ENCODE measurements at places on chromosomes 2 and 18.
A peak's percentile ranks its signal among the peaks of the same experiment; 100 is the strongest.

- no peak for DNase-seq
These were observed 1.0 kb downstream of the SPP2 start for GRCh38 chr2:234051374-234052070.

DNA sequence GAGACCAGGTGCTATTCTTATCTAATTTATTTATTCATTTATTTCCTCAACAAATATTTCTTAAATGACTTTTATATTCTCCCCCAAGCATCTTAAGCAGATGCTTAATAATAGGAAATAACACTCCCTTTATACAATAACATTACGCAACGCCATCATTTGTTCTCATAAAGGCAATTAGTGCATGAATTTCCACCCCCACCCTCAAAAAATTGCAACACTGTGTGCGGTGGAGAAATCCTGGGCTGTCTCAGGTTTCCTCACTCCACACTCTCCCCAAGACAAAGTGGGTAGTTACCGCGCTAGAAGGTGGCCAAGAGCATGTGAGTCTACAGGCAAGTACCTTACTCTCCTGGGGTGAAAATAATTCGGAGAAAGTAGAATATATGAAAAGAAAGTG is 37.0 kb upstream of the CTDP1 start:
- DNase-seq, result no peak

DNA sequence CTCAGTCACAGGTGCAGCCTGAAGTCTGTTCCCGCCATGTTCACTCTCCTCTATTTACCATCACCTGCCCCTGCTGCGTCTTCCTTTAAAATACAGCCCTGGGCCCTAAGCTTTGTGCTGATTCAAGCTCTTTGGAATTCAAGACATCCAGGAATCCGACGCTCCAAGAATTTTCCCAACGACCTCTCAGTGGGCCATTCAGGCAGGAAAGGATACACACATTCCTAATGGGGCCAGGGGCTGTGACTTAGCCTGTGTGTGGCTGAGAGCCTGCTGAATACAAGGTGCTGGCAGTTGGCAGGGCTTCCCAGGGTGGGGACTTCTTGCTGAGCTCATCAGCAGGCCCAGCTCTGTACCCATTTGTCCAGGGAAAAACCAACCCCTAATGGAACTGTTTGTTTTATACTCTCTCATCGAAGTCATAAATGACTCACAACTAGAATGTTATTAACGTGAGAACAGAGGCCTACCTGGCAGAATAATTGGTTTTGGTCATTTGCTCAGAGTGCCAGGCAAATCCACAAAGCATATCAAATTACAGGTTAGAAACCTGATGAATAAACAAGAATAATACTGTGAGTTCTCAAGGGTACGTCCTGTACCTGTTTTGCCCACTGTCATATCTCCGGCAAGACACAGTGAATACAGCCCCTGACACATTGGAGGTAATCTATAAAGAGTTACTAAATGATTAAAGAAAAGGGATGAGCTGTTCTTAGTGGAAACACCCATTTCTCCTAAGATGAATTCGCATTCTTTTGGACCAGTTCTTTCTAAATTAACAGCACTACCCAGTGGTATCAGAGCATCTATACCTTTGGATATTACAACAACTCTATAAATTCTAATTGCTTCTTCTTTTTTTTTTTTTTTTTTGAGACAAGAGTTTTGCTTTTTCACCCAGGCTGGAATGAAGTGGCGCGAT is 12.6 kb upstream of the KCMF1 start:
- no peak for DNase-seq

DNA sequence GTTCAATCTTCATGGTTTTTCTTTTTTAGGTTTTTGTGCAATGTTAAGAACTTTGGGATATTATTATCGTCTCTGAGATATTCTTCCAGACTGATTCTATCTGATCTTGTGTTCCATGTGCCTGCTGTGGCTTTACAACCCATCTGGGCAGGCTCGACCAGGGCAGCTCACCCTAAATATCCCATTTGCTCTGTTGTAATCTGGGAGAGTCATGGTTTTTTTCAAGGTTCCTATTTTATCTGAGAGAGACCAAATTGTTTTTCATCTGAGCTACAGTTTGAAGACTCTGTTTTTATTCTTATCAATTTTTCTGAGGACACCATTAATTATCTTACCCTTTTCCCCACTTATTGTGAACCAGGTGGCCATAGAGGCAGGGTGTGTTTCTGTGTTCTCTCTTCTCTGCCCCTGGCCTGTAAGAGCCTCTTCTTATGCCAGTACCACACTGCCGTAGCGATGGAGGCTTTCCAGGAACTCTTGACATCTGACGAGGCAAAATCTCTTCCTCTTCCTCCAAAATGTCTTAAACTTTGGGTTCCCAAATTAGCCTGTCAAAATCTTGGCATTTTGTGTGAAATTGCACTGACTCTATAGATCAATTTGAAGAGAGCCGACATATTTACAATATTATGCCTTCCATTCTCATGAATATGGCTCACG is 3.1 kb downstream of the SP140L start:
- DNase-seq, result no peak

DNA sequence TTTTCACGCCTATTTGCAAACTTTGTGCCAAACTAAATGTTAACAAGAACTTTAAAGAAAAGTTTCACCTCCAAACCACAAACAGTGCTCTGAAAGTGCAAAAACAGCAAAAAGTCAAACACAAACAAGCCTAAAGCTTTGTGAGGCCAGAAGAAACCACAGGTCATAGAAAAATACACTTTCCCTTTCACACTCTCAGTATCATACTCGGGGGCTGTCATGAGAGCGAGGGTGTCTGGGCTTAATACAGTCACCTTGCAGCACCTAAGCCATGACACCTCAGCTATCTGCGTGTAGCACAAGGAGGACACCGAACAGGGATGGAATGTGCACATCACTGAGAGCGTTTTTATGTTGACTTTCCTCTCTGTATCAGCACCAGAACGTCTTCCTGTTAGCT is 26.6 kb upstream of the SEH1L start:
- DNase-seq, result peak; percentile 17

GRCh38 chr18:39909706-39910105 is 2045.3 kb upstream of the PIK3C3 start:
- no peak for DNase-seq

GRCh38 chr18:77115192-77115953 is 17.2 kb downstream of the MBP start:
- DNase-seq, result peak; percentile 1

DNA sequence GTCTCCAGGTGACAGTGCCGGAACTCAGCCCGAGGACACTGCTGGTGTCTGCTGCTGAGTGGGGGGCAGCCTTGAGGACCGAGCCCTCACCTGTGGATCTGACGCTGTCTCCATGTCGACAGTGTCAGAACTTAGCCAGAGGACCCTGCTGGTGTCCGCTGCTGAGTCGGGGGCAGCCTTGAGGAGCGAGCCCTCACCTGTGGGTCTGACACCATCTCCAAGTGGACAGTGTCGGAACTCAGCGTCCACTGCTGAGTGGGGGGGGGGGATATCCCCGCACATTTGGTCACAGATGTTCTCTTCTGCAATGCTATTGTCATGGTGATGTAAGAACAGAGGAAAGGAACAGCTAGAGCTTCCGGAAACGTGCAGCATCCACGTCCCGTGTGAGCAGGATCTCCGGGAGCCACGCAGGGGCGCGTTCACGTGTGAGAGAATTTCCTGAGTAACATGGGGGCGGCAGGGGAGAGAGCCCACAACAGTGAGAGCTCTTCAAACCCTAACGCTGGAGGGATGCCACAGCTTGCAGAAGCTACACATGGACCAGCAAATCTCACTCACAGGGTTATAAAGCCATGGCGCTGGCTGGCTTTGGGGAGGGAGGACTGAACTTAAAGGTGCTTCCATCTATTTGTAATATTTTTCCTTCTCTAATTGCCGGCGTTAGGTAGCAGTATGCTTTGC is 250.7 kb upstream of the SALL3 start:
- DNase-seq, result no peak

DNA sequence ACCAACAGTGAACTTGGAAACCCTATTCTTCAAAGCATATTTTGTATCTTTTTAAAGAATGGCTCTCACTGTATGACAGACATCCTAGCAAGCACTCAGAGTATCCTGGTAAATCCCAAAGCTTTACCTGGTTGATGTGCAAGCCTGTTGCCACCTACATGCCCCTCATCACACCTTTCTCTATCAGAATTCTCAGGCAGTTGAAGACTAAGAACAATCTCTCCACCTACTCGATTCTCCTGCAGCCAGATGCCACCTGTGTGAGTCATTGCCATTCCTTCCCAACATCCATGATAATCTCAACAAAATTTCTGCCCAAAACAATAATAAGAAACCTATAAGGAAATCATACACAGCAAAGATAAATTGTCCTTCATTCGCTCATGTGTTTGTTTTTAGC is 659.8 kb downstream of the BCL11A start:
- DNase-seq, result no peak

GRCh38 chr2:66851449-66851872 is 416.5 kb downstream of the MEIS1 start:
- DNase-seq, result no peak

DNA sequence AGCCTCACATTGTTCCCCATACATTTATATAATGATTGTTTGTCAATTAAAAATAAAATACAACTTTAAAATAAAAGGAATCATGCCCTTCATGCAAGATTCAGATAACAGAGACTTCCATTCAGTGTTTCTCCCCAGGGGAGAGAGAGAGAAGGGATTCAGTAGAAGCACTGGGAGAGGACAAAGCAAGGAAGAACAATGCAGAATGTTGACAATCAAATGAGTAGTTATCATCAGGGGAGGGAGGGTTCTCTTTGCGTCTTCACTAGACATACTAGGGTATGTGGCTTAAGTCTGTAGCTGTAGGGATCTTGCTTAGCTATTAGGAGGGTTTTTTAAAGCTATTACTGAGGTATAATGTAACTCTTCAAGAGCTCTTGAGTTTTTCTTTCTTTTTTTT is 30.7 kb downstream of the FSHR start:
- no peak for DNase-seq

GRCh38 chr18:8823530-8823929 is 118.2 kb downstream of the MTCL1 start:
- no peak for DNase-seq

DNA sequence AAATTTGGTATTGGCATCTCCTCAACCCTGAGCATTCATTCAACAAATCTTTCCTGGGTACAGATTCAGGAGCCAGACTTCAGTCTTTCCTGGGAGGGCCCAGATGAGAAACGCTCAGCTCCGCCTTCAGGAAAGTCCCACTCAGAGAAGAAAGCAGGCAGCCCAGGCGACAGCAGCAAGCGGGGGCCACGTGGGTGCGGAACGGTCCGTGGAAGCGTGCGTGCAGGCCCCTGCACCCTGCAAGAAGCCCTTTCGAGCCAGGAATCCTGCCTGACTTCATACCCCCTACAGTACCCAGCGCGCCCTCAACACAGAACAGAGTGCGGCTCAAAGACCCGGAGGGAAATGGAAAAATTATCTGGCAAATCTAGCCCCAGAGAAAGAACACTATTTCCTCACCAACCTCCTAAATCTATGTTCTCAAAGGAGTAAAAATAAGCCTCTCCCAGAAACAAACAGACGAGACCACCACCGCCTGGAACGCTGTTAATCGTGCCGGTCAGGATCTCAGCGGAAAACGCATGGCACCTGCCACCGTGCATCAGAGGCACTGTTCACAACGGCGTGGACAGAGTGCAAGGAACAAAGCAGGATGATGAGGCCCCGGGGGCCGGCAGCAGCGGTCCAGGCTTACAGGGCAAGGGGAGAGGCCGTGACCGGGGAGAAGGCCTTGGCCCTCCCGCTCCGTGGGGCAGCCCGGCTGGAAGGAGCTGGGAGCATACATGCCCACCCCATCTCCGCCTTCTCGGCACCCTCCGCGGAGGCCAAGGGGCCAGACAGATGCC is 318.3 kb downstream of the EIPR1 start:
- no peak for DNase-seq

DNA sequence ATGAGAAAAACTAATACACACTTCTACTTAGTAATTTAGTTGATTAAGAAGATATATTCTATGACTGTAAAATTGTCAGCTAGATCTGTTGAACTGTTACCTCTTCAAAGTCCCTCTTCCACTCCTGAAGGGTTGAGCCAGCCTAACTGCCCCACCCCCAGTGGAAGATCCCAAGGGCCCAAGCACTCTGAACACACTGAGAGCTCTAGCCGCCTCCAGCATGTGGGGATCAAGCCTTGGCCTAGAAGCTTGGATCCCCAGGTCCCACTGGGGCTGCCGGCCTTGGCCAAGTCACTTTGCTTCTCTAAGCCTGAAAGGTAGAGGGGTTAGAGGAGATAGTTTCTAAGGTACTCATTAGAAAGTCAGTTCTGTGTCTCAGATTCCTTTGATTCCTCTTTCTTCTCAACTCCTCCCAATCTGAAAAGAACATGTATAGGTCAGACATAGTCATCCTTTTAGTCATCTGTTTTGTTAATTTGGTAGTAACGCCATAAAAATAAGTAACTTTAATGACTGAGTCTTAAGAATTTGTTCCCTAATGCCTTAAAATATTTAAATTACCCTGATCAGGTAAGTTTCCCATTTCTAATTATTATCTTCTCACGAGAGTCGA is 5.6 kb downstream of the CPSF3 start:
- no peak for DNase-seq

GRCh38 chr18:13793819-13794218 is 30.1 kb upstream of the MC5R start:
- no peak for DNase-seq

- DNase-seq, result no peak
These were observed 448.3 kb downstream of the ARHGAP15 start for GRCh38 chr2:143577489-143577888.

DNA sequence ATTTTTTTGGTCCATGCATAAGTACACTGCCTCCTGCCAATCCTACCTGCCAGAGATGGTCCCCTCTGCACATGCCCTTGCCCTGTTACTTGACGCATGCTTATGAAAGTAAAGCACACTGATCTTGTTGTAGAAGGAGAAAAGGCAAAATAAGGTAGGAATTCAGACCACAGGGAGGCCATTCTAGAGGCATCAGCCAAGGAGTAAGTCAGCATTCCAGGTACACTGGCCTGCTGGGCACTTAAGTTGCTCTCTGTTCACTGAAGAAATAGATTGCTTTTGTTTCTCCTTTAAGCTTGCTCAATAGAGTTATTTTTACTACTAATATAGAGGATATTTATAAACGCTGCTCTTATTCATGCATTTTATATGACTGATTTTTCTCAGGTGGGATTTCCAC is 604.4 kb downstream of the TDRD15 start:
- no peak for DNase-seq

DNA sequence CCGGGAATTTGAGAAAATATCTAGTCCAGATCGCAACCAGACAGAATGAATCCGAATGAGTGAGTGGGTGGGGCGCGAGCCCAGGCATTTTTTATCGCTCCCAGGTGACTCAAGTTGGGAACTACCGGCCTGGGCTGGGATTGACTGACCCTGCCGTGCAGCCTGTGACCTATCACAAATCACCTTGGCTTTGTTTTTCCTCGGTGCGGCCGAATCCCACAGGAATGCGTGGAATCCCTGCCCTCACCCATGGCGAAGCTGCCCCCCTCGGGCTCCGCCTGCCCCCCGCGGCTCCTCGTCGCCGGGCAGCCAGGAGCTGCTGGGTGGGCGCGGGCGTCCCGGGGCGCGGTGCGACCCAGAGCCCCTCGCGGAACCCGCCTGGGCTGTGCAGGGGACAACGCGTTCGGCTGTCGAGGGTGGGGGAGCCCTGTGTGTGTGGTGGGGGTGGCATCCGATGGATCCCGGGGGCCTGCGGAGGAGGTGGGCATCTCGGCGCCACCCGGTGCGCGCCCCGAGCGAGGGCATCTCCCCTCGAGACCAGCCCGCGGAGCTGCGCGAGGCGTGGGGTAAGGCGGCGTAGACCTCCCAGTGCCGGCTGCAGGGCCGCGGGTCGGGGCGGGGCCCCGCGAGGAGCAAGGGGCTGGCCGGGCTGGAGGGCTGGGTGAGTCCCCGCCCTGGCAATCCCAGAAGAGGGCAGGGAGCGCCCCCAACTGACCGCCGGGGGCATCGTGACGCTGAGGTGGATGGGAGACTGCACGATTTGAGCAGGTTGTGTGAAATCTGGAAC is 16.5 kb downstream of the B3GNT7 start:
- DNase-seq, result peak; percentile 70

Measured in activated CD4-positive, alpha-beta T cell treated with anti-CD3 and anti-CD28 coated beads, Interleukin-2, amount 50 U/mL, for 48 hours (primary cell).